Memory B cell (primary cell): ENCODE measurements at places on chromosomes 6 and 20.

DNA sequence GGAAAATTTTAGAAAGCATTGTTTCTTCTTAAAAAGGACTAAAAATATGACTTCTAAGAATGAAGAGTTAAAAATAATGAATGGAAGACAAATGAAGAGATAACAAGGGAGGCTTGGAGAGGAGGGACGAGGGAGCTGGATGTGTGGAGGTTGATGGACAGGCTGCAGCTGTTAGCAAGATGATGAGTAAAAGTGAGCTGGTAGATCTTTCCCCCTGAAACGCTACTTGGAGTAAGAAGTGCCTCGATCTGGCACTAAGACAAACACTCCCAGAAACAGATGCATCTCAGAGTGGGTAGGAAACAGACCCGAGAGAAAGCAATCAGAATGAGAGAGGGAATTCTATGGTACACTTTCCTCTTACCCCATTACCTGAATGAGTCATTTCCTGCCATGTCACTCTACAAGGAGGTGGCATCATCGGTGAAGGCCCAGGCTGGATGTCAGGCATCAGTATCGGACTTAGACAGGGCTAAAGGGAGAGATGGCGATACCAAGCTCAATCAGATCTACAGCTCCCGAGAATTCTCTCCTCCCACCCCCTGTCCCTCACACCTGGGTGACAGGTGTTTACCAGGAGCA, 154.1 kb upstream of the BMP2 start:
- DNase-seq = no peak

GRCh38 chr6:13194852-13195251, 133.5 kb downstream of the TBC1D7 start:
- peak; percentile 49 for DNase-seq

DNA sequence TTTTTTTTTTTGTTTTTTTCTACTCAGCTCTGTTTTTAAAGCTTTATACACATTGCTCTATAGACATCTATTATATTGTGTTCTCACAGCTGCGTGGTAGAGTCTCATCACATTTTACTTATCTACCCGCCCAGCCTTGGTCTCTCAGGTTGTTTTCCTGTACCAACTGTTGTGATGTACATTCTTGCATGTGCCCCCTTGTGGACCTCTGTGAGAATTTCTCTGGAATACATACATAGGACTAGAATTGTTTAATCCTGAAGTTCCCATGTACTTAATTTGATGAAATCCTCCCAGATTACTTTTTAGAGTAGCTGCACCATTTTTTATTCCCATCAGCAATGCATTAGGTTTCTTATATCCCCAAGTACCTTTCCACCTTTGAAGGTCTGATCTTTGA, 40.4 kb upstream of the TINAG start:
- no peak for DNase-seq

GRCh38 chr6:34630040-34630439, 66.5 kb downstream of the ILRUN start:
- DNase-seq = no peak

DNA sequence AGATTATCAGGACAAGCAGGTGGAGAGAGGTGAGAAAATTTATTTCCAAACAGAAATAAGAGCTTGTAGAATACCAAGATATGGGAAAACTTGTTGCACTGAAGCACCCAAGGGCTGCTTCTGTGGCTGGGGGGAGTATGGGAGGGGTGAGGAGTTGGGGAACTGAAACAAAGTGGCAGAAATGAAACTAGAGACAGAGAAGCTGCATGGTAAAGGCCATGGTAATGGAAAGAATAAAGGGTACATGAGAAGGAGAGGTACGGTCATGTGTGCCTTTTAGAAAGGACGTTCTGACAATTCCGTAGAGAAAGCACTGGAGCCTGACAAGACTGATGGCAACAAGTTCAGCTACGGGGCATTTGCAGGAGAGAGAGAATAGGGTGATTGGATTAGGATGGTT, 51.6 kb upstream of the RIN2 start:
- DNase-seq = peak; percentile 54

DNA sequence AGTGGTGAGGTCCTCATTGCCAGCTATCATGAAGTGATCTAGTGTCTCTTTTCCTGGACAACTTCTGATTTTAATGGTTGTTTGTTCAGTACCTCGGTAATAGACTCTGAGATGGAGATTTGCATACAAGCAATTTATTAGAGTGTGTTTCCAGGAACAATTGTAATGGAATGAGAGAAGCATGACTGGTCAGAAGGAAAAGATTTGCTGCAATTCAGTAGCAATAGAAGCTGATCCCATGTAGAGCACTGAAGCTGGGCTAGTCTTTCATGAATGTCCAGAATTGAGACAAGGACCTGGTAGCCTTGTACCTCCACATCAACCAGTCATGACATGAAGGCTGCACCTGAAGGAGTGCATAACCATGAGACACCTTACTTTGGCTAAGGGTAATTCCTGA, 526.5 kb downstream of the NKAIN2 start:
- DNase-seq = no peak

DNA sequence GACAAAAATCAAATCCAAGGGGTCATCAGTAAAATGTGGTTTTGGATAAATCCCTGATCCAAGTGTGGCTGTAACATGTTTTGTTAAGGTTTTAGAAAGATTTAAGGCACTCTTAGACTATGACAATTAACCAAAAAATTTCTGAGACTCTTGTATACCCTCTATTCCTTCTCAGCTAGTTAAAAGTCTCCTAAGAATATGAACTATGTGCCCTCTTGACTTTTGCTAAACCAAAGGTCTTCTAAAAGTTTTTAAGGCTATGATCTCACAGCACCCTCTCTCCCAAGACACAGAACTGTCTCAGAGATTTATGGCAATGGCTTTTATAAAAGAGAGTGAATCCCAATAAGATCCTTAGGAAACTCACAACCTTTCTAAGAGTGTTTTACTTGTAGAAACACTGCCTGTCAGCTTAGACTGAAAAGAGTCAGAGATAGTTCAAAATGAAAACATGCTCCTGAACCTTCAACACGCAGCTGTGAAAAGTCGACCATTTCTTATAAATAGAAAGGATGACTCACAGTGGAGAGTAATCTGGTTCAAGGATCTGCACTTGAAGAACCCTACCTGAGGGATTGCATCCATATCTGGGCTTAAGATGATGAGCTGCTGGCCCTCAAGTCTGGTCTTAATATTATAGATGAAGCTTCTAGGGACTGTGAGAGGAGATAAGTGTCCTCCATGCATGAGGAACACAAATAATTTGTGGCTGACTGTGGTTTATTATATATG, 388.4 kb upstream of the GJE1 start:
- DNase-seq = no peak

GRCh38 chr6:30719356-30719755, 796 bp upstream of the TUBB start:
- DNase-seq = no peak

GRCh38 chr20:62955519-62956386, 3.2 kb downstream of the SLC17A9 start:
- DNase-seq = no peak

DNA sequence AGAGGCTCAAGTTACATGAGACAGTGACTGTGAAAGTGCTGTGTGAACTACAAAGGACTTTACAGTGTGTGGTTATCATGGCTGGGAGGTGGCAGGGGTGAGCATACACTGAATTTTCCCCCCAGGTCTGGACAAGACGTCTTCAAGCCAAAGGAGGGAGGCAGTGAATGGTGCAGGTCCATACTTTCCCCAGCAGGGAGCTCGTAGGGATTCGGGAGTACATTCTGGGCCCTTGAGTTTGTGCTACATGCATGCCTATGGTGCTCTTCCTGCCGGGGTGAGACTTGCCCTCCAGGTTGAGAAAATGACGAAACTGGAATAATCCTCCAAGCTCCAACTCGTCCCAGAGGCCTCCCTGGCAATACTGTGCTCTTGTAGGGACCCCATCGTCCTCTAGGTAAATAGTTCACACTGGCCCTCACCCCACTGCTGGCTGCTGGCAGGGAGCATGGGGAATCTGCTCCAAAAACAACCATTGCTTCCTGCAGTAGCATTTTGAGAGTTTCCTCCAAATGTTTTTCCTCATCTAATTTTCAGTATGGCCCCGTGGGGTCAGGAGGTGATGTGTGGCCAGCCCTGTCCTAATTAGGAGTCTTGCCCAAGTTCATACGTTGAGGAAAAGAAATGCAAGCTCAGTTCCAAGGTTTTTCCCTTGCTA, 57.6 kb downstream of the ZNF831 start:
- DNase-seq = no peak

DNA sequence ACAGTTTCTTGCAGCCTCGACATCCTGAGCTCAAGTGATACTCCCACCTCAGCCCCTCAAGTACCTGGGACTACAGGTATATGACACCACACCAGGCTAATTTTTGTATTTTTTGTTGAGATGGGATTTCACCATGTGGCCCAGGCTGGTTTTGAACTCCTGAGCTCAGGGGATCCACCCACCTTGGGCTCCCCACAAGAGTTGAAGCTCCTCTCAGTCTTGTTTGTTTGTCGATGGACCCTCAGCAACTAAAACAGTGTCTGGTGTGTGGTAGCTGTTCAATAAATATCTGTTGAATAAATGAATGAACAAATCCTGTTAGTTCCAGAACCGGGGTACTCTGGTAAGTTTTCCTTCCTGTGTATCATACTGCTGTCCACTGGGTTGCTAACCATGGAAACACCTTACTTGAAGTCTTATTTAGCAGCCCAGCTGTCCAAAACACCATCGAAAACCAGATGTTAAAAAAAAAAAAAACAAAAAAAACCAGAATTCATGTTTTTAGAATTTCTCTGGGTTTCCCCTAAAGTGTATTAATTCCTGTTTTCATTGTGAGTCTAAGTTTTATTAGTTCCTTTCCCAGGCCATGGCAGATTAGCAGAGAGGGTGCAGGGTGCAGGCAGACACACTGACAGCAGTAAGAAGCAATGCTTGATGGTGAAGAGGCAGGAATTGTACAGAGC, 7.8 kb upstream of the EZR start:
- DNase-seq = peak; percentile 54

GRCh38 chr6:100237821-100238220, 226.9 kb downstream of the SIM1 start:
- DNase-seq = no peak

- DNase-seq = no peak
Measured at GRCh38 chr6:15336900-15337560, 91.2 kb downstream of the JARID2 start.

DNA sequence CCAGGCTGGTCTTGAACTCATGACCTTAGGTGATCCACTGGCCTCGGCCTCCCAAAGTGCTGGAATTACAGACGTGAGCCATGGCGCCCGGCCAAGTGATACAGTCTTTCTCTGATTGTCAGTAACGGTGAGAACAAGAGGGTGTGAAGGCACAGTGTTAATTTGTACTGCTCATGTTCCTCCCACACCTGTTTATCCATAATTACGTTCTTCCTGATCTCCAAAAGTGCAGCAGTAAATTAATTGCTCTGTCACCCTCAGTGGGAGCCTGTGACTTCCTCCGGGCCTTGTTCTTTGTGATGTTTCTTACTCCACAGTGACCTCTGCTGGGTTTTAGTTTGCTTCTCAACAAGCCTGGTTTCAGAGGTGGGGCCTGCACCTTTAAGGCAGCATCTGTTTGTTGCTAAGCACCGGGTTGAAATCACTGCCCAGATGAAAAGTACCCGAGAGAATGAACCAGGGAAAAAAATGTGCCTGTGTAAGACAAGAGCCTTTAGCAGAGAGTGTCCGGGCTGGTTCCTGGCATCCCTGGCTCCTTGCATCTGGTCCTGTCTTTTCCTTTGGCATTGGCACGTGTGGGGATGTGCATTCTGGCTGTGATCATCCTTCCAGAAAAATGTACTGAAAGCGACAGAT, 89.1 kb upstream of the CLDN20 start:
- peak; percentile 54 for DNase-seq

GRCh38 chr20:23609486-23610109, 3.9 kb upstream of the CST9 start:
- no peak for DNase-seq

- DNase-seq = no peak
Measured at GRCh38 chr6:44044154-44044539, 83.1 kb downstream of the MRPL14 start.

- DNase-seq = no peak
Measured at GRCh38 chr6:77341058-77341986, 122.0 kb downstream of the HTR1B start.

DNA sequence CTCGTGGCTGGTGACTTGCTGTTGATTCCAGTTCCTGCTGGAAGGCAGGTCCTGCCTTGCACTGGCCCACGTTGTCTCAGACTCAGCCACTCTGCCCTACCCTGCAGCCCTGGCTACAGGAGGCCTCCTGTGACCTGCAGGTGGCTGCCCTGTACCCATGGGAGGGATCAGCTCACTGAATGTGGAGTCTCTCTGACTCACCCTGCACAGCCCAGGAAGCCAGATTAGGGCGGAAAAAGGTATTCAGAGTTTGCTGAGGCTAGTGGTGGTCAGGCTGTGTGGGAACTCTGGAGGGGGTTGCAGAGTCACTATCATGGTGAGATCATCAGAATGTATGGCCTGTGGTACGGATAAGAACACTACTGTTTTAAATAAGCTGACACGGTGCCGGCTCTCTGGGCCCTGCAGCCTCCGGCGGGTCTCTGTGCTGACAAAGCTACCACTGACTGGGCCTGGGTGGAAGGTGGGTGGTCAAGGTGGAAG, 24.7 kb upstream of the PYGB start:
- DNase-seq = no peak

DNA sequence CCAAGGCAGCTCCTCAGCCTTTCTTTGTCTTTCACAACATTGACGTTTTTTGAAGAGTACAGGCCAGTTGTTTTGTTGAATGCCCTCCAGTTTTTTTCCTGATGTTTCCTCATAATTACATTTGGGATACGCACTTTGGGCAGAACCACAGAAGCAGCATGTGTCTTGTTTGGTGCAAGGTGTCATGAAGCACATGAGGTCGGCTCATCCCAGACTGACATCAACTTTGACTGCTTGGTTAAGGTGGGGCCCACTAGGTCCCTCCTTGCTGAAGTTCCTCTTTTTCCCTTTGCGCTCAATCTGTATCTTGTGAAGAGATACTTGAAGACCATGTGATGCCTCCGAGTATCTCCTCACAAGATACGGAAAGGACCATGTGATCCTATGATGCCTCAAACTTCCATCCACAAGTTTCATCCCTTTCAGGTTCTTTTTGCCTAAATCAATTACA, 10.5 kb downstream of the SNAI1 start:
- no peak for DNase-seq

GRCh38 chr20:18981962-18982539, 168.5 kb downstream of the SCP2D1 start:
- DNase-seq = no peak

DNA sequence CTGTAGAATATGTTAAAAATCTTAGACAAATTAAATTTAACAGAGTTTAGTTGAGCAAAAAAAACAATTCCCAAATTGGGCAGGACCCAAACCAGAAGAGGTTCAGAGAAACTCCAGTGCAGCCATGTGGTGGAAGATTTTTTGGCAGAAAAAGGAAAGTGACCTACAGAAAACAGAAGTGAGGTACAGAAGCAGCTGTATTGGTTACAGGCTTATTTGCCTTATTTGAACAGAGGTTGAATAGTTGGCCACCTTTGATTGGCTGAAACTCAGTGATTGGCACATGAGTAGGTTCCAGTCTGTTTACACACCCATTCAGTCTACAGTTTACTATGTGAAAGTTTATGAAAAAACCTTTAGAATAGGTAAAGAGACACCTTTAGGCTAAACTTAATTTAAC, 110.9 kb upstream of the LAMP5 start:
- no peak for DNase-seq
